ENCODE measurements at places on chromosomes 2 and 18. TPM values are rescaled to one million over a fixed set of nuclear protein-coding genes. Genes with fewer than 3 reads are reported as not detected.

DNA sequence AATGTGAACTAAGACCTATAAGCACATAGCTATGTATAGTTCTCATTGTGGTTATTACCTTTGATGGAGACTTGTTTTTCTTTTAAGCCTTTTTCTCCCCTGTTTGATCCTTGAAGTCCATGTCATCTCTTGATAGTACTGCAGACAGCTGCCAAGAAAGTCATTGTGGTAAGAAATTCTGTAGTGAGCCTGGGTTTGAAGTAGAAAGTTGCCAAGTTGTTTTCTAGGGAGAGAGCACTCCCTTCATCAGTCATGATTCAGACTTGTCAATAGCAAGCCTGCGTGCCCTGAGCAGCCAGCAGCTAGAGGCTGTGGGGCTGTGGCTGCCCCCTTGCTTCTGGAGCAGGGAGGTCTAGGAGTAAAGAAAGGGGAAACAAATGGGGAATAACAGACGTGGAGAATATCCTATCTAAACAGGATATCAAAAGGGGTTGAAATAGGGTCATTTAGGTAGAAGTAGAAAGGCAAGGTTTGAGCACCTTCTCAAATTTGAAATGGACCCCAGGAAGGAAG lies 8.4 kb downstream of the SP5 start:
- DNase-seq, result no peak

Gene ONECUT2
- polyA plus RNA-seq, result not detected

Gene SERPINB8
- polyA plus RNA-seq, result 4.6 TPM

DNA sequence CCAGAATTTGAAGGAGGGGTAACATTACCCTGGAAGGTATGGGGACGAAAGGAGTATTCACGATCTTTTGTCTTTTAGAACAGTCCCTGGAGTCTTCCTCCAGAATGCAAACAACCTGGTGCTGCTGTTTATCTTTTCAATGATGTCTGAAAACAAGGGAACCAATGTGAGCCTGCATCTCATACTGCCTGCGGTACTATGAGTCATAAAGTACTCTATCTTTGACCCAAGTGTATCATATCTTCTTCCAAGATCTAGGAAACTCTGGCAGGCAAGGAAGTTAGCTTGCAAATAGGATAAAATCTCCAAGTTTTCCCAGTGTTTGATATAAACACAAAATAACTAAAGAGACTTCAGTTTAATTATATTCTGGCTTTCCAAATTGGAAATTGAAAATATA lies 968.5 kb downstream of the LRP1B start:
- DNase-seq, result no peak

DNA sequence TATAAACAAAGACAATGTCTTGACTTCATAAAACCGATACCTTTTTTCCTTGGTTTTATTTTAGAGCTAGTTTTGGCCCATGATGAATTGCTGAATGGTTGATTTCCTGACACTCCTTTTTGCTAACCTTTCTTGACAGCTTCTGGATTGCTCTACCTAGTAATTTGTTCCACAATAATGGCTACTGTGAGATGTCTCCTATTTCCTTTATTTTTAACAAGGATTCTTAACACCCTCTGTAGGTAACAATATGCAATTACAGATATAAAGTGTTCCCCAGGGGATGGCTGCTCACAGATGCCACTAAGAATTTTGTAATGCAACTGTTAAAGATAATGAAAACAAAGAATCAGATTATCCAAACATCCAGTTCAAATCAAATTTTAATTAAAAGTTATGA lies 100.8 kb upstream of the ATP5MC3 start:
- no peak for DNase-seq

GRCh38 chr2:162217598-162217997 lies 25.6 kb downstream of the FAP start:
- no peak for DNase-seq

- peak; percentile 68 for DNase-seq
These were observed 39.1 kb upstream of the DNMT3A start for GRCh38 chr2:25380586-25381375.

GRCh38 chr2:239917125-239917956 lies 107.8 kb downstream of the NDUFA10 start:
- DNase-seq, result no peak

GRCh38 chr2:58106896-58107295 lies 60.3 kb downstream of the VRK2 start:
- DNase-seq, result no peak

DNA sequence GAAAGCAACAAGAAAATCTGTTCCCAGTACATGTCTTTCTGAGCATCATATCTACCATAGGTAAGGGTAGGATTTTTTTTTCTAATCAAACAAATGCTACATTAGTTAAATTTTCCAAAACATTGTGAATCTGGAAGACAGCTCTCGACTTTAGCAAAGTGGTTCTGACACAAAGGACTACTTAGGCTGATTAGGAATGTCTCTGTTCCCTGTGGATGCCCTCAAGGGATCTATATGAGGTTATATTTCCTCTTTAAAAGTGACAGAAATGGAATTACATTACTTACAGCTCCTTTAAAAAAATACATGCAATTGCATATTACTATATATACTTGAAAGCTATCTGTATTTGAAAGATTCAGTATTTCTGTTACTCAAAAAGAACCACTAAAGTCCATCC lies 15.4 kb downstream of the NYAP2 start:
- DNase-seq, result no peak

DNA sequence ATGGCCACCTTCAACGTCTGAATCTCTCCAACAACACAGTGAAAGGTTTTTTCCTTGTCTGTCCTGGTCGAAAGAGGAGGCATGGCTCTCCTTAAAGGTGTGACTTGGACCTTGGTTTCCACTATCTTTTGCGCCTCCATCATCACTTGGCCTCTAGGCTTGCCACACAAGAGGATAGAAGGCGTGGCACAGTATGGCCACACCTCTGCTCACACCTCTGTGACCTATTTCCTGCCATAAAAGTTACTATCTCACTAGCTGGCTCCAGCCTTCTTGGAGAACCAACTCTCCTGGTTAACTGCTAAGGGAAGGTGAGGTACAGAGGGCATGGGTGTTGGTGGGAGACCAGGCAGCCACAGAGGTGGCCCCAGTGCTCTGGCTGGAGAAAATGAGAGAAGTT lies 165.9 kb downstream of the UXS1 start:
- no peak for DNase-seq

Measured in spleen (tissue), 13 donors.